ENCODE measurements at places on chromosomes 2 and 18. TPM values are rescaled to one million over a fixed set of nuclear protein-coding genes. Genes with fewer than 3 reads are reported as not detected.
A peak's percentile ranks its signal among the peaks of the same experiment; 100 is the strongest.

DNA sequence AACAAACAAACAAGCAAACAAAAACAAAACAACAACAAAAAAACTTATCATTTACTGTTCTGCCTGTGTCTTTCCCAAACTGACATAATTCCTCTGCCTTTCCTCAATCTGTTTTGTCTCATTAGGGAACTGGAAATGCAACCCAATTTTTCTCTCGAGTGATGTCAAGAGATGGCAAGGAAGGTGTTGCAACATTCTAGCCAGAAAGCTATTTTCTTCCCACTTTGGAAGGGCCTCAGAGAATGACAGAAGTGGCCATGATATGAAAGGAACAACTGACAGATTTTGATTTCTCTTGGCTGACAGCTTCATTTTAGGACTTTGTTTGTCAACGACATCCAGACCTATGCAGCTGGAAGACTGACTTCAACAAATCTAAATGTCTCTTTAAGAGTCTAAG lies 24.7 kb downstream of the RND3 start:
- no peak for ATAC-seq

DNA sequence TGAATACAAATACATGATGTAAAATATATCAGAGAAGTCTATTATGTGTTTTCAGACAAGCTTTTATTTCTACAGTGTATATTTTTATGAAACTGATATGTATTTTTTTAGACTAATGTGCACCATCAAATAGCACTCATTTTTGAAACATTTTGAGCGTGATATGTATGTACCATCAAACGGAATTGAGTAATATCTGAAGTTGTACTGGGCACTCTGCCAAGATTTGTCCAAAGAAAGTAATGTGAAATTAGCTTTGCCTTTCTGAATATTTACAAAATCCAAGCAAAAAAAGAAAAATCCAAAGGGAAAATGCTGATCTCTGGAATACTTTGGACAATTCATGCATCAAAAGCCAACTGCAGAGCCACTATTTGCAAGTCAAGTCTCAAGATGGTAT lies 972.0 kb downstream of the DPP10 start:
- no peak for ATAC-seq

GRCh38 chr2:222734703-222735014 lies 63.2 kb downstream of the MOGAT1 start:
- ATAC-seq, result peak; percentile 23

DNA sequence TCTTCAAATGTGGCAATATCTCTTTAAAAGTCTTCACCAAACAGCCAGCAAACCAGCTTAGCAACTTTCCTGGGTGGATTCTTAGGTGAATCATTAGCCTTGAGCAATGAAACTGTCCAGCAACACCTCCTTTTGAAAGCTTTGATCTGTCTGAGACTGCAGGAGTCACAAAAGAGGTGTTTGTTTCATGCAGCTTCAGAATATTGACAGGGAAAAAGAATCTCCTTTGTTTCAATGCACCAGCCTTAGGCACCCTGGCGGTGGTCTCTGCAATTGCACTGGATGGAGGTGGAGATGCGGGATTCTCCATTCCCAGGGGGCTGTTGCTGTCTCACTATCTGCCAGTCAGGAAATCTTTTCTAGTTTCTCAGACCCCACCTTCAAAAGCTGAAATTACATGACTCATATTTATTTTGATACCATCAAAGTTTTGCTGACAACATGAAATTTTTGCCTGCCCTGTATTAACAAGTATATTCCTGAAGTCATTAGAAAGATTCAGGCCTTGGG lies 76.0 kb upstream of the DSG1 start:
- no peak for ATAC-seq

- ATAC-seq, result peak; percentile 92
Observed at GRCh38 chr2:148614322-148615049, 30.1 kb upstream of the EPC2 start.

- no peak for ATAC-seq
Observed at GRCh38 chr2:231250146-231250545, 51.7 kb downstream of the ARMC9 start.

DNA sequence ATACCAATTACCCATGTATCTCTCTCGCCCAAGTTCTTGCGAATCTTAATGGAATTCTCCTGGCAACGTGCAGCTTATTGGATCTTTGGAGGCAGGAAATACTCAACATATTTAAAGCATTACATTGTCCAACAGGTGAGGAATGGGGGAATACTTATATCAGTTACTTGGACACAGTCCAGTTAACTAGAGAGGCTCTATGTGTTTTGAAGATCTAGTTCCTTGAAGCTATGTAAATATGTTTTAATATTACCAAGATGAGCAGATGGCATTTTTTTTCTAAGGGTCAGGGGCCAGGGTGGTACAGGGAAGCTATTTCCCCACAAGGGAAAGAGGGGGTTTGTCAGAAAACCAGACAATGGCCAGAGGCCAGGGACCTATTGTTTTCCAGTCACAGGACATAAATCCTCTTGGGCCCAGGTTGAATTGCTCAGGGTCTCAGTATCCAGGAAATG lies 26.8 kb upstream of the MC5R start:
- no peak for ATAC-seq

- no peak for ATAC-seq
Observed at GRCh38 chr18:13725566-13726231, 659 bp downstream of the FAM210A start.

DNA sequence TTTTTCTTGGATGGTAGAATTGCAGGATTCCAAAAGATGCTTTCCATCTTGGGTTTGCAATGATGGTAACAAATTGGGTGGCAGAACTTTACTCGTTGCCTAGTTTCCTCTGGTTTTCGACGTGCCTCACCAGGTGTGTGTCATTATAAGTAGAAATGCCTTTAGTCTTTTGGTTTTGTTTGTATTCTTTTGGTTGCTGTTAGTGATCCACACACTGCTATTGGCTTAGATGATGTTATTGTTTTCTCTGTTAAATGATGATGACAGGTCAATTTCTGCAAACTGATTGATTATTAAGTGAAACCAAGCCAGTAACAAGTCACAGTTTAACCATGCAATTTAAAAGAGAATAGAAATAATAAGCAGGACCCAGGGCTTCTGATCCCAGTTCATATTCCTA lies 6.1 kb upstream of the LAMA3 start:
- ATAC-seq, result no peak

DNA sequence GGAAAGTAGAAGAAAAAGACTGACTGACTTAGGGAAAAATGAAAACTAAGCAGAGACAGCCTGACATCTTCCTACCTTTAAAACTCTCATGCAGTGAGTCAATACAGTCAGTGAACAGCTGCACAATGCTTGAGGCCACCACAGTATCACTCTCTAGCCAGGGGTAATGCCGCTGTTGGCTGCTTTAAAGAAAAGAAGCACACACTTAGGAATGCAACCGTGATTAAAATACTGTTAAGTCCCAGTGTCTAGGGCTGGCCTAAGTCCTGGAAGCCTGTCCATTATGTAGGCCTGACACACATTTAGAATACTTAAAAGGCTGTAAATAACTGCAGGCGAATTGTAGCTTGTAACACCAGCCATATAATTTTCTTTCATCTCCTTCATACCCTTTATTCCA lies 50.7 kb downstream of the SIGLEC15 start:
- ATAC-seq, result no peak

DNA sequence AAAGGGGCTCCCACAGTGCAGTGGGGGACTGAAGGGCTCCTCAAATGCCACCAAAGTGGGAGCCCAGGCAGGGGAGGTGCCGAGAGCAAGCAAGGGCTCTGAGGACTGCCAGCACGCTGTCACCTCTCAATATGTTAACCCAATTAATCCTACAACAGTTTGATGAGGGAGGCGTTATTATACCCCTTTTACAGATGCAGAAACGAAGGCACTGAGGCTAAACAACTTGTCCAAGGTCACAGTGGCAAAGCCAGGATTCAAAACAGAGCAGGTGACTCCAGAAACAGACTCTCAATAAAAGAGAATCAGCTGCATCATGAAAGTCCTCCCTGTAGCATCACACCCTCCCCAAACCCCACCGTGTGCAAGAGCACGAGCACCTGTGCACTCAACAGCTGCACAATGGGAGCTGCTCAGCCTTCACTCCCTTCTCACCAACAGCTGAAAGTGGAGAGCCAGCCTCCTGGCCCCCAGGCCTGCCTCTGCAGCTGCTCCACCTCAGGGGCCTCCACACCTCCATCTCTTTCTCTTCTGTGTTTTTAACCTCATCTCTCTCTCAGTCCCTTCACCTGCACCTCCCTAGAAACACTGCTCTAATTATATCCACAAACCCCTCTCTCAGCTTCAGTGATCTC lies 8.1 kb downstream of the NPC1 start:
- no peak for ATAC-seq

DNA sequence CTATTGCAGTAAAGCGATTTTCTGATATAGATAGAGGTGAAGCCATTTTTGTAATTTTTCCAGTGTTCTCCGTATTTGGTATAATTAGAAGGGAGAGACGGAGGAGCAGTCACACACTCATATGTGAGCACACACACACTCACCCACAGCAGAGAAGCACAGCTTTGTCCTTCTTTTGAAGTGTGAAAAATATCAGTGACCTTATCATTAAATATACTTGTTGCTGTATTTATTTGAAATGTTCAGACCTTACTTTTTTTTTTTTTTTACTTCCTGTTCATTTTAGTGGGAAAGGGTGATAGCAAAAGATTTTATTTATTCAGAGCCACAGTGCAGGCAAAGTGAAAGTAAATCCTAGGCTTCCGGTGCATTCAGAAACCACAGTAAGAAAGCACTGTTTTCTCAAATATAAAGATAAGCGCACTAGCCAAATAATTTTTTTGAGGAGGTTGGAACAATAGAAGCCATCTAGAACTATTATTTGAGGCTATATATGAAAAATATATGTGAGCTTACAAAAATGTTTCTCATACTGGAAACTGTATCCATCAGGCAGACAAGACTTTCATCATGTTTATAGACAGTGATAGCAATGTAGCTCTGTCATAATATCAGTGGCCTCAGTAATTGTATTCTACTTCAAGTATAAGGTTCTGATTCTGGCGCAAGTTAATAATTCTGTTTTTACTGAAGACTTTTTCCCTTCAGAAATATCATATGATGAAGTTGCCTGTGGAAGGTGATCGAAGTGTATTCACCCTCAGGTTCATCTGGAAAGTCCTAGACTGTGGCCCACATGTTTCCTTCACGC lies 37.2 kb downstream of the TSHZ1 start:
- peak; percentile 60 for ATAC-seq

DNA sequence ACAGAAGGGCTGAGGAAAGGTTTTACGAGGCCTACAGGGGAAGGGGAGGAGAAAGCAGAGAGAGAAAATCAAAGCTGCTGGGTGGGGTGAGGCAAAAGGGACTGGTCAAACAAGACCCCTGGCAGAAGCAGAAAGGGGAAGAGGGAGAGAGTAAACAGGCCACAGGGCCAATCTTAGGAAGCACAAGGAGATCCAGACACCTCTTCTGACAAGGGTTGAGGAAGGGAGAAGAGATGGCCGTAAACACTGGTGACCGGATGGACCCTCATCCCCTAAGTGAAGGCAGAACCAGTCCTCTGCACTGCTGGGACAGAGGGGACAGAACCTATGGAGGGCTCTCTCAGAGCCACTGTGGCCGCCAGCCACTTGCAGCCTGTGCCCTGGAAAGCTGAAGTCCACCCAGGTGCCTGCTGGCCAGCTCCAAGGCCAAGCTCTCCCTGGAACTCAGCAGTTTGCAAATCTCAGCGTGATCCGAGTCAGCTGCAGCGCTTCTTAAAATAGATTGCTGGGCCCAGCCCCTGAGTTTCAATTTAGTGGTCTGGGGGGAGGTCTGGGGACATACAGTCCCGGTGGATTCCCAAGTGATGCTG lies 108.8 kb downstream of the TMEM163 start:
- ATAC-seq, result no peak

DNA sequence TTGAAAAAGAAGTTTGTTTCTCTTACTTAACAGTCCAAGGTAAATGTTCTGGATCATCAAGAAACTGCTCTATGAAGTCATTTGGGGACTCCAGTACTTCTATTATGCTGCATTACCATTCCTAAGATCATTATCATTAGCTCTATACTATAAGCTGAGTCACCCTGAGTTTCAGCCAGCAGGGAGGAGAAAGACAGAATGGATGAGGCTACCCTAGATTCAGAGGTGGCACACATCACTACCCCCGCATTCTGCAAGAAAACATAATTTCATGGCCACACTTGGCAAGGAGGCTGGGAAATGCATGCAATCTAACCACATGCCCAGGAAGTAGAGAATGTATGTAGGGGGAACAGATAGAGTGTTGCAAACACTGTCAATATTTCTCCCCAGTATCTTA lies 16.6 kb upstream of the LNPK start:
- ATAC-seq, result no peak

DNA sequence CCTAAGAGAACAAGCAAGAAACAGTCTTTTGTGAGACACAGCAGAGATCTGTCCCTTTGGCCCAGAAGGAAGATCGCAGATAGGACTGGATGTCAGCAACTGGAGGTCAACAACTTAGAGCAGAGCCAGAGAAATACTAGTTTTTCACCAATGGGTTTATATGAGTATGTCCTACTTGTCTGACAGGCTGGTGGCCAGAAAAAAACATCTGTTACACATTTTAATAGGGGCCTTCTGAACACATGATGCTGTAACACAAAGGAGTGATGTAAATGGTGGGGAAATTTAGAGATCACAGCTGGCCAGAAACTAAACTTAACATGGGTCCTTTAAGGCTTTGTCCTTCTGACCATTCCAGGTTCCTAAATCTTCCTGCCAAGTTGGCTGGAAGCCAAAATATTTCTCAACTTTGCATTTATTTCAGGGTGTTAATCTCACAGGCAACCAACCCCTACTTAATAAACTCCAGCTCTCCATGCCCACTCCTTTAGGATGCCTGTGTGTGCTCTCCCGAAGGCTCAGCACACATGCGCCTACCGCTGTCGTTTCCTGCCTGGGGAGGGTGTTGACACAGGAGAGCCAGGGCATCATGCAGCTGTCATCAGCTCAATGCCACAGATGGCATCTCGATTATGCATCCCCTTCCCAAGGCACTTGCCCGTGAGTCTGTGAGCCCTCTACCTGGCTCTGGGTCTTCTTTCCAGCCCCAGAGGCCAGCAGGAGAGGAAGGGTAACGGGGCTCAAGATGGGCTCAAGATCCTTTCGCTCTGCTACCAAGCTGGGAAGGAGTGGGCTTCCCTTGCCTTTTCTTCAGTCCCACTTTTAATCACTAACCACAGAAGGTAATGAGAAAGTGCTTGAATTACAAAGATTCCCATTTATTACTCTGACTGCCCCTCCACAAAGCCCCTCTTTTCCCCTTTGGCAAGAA lies 252.5 kb downstream of the ETAA1 start:
- ATAC-seq, result no peak

ZBTB7C gene
- 0.40 TPM for total RNA-seq

LHCGR gene
- total RNA-seq, result not detected

VAMP5 gene
- 36.8 TPM for total RNA-seq

SMIM21 gene
- not detected for total RNA-seq

DSG1 gene
- not detected for total RNA-seq

INHBB gene
- not detected for total RNA-seq

DOCK10 gene
- 142 TPM for total RNA-seq
